SW 1271 (cell line): ENCODE measurements at places on chromosomes 1 and 21.

DNA sequence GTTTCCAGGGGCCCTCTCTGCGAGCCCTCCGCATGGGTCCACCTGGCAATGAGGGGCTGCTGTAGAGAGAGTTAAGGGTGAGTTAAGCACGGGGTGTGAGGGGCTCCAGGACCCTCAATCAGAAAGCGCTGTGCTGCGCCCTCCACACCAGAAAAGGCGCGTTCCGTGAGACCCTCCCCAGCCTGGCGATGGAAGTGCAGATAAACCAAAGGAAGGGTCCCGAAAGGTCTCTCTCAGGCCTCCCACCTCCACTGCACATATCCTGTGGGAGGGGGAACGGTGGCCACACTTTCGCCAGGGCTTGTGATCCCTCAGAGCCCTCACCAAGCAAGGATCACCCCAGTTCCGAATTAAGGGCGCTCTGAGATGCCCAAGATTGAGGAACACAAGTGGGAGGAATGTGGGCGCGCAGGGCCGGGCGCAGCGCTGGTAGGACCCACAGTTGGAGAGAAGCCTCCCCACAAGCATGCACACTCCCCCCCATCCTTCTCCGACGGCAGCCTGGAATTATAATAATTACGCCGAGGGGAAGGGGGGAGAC, 1.1 kb downstream of the WNT3A start:
- DNase-seq: no peak

DNA sequence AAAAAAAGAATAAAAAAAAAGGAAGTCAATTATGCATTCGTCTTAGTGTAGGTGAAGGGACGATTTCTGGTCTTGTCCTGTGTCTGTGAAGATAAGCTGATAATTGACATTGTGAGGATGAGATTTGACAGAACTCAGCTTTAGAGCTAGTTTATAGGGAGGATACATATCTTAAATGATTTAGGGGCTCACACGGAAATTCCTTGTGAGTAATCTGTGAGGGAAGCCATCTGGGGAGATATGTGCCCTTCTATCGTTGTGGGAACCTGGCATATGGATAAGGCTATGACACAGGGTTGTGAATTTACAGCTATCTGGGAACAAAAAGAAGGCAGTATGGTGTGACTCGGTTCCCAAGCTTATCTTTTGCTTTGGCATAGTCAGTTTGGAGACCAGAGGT, 71.1 kb downstream of the RABGAP1L start:
- no peak for DNase-seq

GRCh38 chr1:109151146-109151990, 37.5 kb downstream of the ELAPOR1 start:
- no peak for DNase-seq

GRCh38 chr1:236608930-236609726, 4.8 kb upstream of the HEATR1 start:
- DNase-seq: peak; percentile 32

DNA sequence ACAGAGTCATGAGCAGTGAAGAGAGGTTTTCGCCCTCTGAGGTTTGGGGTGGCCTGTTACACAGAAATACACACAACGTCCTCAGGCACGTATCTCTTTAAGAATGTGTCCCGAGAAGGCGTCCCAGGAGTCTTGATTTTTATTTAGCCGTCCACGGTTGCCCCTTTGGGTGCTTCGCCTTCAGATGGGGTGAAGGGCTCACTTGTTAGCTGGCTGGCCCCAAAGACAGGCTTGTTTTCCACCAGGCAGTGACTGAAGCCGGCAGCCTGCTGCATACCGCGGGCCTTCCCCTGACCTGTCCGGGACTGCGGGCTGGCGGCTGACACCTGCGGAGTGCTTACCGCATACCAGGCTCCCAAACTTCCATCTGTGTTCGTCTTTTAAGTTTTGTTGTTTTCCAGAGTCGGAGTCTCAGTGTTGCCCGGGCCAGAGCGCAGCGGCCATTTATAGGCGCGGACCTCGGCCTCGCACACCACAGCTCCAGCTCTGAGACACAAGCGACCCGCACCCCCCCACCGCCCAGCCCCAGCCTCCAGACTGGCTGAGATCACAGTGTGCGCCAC, 1.6 kb upstream of the ADARB1 start:
- no peak for DNase-seq

- no peak for DNase-seq
Observed at GRCh38 chr1:106960412-106960811, 96.1 kb upstream of the PRMT6 start.

DNA sequence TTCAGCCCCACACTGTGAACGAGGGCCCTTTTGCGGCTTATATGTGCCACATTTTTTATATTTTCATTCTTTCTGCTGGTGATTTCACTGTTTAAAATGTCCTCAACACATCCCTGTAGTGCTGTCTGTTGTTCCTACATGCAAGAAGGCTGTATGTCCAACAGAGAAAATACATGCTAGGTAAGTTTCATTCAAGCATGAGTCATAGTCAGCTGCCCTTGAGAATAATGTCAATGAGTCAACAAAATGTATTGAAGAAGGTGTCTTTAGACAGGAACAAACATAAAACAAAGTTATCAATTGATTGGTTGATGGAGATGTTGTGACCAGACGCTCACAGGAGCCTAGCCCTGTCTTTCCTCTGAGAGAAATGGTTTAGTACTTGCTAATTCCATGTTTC, 553.4 kb downstream of the PLPP3 start:
- no peak for DNase-seq

GRCh38 chr21:35368326-35368725, 319.2 kb upstream of the RUNX1 start:
- DNase-seq: no peak

DNA sequence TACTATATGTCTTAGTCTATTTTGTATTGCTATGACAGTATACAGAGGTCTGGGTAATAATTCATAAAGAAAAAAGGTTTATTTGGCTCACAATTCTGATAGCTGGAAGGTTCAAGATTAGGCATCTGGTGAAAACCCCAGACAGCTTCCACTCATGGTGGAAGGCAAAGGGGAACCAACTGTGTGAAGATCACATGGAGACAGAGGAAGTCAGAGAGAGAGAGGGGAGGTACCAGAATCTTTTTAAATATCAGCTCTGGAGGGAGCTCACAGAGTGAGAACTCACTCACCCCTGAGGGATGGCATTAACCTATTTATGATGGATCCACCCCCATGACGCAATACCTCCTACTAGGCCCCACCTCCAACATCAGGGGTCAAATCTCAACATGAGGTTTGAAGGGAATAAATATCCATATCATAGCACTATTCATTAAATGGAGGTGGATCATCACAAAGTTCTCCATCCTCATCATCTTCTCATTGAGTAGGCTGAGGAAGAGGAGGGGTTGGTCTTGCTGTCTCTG, 290.5 kb downstream of the DSCAM start:
- DNase-seq: no peak

DNA sequence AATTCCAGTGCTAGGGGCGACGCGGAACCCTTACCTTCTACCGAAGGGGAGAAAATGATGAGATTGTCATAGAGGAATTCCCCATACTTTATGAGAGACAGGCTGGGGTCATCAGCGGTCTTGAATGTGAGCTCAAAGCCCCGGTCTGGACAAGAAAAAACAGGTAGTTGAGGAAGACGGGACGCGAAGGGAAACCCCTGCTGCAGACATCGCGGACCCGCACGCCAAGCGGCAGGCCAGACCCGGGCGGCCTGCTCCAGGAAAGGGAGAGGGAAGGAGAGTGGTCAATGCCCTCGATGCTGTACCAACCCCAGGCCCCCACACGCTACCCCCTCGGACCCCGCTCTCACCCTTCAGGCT, 342 bp downstream of the DDOST start:
- no peak for DNase-seq

- no peak for DNase-seq
Observed at GRCh38 chr1:111221633-111222291, 5.8 kb upstream of the CHI3L2 start.

DNA sequence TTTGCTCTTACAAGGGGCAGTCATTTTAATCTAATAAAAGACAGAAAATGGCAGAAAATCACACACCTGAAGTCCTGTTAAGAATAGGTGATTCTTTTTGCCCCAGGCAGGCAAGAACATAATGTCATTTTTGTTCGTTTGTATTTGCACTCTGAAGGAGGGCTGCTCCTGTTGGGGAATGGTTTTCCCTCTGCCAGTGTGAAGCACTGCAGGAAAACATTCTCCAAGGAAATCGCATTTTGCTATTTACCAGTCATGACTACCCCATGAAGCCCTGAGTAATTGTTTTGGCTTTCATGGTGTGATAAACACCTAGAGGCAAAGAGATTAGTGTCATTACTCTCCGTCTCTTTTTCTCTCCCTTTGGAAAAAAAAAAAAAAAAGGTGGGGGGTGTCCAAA, 345.5 kb downstream of the NTNG1 start:
- no peak for DNase-seq

DNA sequence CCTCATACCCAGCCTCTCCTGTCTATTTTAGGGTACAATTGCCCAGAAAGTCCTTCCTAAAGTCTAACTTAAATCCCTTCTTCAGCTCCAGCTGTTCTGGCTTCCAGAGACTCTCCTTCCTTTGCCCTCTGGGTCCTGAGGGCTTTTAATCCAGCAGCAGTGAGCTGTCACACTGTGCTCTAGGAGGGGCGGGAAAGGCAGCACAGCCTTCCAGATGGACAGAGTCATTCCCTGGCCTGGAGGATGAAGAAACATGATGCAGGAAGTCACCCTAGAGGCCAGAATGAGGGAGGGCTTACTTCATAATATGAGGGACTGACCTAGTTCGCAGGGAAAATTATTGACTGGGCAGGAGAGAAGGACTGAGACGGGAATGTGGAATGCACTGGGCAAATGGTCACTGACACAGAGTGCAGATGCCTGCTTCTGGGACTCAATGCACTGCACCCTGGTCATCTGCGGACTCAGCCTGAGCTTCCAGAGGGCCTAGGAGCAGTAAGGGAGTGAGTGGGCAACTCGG, 1.3 kb downstream of the SH2D2A start:
- DNase-seq: no peak

DNA sequence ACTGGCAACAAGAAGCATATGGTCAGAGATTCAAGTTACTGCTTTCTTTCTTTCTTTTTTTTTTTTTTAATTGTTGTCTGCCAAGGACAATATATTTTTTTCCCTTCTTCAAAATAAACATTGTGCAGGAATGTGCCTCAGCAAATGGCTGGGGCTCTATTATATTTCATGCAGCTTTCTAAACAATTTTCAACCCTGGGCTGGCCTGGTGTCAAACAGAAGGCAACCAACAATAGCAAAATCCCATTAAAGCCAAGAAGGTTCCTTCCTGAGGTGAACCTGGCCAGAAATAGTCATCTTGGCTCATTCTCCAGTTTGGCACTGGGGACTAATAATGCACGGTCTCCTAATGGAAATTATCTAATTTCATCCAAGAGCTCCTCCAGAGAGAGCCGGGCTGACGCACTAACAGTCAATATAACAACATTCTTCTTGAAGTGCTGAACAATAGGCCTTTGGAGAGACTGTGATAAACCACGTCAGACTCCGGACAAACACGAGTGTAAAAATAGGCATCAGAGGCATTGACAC, 35.7 kb upstream of the HLX start:
- DNase-seq: no peak
